Immature natural killer cell (primary cell): ENCODE measurements at places on chromosomes 12 and 14. TPM values are rescaled to one million over a fixed set of nuclear protein-coding genes. Genes with fewer than 3 reads are reported as not detected.

DNA sequence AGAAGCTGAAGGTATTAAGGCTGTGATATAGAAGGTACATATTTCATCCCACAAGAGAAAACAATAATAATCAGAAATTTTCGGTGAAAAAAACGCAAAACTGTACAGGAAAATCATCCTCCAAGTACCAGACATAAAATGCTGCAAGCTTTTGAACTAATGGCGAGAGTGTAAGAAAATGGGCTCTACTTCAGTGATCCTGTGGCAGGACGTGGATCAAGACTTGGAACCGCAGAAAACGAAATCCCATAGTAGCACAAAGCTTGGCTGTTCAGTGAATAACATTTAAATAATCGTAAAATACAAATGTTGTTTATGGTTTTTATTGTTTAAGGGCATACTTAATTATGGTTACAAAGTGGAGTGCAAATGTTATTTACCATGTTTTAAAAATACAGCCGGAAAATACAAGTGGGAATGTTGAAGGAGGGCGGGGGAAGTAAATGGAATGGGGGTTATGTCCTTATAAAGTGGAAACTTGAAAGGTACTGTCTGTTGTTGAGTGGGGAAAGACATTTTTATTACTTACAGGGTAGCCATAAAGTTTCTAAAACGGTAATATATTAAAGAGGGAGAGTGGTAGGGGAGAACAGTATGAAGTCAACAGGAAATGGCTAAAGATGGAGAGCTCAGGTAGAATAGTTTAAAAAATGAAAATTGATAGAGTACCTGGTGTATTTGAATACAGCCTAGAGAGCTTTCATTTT is 1.1 kb downstream of the SMIM10L1 start:
- DNase-seq: no peak

GRCh38 chr12:25695574-25695973 is 142.5 kb upstream of the LMNTD1 start:
- no peak for DNase-seq

OR10A7 gene
- polyA plus RNA-seq: not detected

GRCh38 chr12:23049180-23049579 is 424.2 kb downstream of the ETNK1 start:
- DNase-seq: no peak

DNA sequence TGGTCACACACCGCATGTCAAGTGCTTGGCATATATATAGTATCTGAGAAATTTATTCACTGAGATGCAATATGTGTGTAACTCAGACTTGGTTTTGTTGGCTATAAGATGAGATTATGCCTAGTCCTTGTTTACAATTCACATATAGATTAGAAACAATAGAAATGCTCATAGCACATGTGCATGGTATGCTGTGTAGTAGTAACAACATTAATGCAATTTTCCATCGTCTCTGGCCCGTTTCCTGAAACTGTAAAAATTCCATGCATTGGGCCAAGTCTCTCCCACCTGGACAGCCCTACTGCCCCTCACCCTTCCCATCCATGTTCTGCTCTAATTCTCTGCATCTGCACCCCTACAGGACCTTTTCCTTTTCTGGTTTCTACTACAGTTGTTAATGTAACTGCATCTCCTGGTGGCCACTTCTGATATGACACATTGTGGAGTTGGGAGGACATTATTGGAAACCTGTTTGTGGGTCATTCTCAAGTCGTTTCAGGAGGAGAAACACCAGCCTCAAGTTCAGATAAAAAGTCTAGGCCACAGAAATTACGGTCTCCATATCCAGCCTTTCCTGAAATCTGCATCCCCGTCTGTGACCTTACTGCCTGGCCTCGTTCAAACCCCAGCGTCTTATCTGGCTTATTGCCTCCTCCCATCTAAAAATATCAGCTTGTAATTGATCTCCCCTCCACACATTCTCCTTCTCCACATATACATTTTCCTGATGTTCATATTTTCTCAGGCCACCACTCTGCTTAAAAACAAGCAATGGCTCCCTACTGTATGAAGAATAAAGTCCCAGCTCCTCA is 37.5 kb downstream of the EMP1 start:
- peak; percentile 10 for DNase-seq

NANOG gene
- not detected for polyA plus RNA-seq

- DNase-seq: peak; percentile 86
These were observed 239 bp downstream of the ZFP36L1 start for GRCh38 chr14:68792678-68792978.

- DNase-seq: no peak
These were observed 19.8 kb upstream of the PGF start for GRCh38 chr14:74975059-74975810.

- DNase-seq: no peak
These were observed 132.3 kb downstream of the C12orf75 start for GRCh38 chr12:105462831-105463230.

AQP6 gene
- not detected for polyA plus RNA-seq
